ENCODE measurements at places on chromosomes 2 and 18.

GRCh38 chr2:43576981-43577892 is 18.6 kb downstream of the THADA start:
- no peak for DNase-seq

DNA sequence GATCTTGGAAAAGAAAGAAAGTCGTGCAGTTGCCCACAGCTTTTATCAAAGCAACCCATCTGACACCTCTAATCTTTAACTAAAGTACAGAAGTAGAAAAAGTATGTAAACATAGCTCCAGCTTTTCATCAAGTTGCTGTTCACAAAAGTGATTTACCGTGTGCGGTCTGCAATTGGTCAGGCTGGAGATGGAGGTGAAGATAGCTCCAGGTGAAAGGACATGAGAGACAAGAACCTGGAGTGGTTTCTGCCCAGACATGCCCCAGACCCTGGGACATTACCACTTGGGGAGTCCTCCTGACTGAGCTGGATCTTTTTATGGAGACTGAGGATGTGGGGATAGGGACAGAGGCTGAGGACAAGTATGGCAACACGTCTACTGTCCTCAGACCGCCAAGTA is 82.7 kb downstream of the LAMA1 start:
- no peak for DNase-seq

DNA sequence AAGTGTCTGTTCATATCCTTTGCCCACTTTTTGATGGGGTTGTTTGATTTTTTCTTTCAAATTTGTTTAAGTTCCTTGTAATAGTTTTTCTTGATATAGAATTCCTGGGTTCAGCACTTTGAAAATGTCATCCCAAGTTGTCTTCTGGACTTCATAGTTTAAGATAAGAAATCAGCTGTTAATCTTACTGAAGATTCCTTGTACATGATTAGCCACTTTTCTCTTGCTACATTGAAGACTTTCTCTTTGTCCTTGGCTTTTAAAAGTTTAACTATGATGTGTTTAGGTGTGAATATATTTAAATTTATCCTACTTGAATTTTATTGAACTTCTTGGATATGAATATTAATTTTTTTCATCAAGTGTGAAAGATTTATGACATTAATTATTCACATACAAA is 387.2 kb upstream of the CWC22 start:
- no peak for DNase-seq

DNA sequence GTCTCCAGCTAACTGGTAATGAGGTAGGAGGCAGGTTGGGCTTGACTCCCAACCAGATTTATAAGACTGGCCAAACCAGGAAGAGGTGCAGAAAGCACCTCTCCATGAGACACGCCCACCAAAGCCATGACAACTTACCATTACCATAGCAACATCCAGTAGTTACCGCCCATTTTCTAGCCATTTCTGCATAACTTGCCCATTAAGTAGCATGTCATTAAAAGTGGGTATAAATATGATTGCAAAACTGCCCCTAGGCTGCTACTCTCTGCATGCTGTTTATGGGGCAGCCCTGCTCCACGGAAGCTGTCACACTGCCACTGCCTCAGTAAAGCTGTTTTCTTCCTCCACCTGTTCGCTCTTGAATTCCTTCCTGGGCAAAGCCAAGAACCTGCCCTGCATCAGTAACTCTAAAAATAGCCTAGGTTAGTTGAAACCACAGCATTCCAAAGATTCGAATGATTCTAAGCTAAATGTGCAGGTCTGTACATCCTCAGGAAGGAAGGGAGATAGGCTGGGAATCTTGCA is 131.9 kb downstream of the ATL2 start:
- no peak for DNase-seq

GRCh38 chr2:9001229-9001628 is 2.3 kb downstream of the MBOAT2 start:
- no peak for DNase-seq

DNA sequence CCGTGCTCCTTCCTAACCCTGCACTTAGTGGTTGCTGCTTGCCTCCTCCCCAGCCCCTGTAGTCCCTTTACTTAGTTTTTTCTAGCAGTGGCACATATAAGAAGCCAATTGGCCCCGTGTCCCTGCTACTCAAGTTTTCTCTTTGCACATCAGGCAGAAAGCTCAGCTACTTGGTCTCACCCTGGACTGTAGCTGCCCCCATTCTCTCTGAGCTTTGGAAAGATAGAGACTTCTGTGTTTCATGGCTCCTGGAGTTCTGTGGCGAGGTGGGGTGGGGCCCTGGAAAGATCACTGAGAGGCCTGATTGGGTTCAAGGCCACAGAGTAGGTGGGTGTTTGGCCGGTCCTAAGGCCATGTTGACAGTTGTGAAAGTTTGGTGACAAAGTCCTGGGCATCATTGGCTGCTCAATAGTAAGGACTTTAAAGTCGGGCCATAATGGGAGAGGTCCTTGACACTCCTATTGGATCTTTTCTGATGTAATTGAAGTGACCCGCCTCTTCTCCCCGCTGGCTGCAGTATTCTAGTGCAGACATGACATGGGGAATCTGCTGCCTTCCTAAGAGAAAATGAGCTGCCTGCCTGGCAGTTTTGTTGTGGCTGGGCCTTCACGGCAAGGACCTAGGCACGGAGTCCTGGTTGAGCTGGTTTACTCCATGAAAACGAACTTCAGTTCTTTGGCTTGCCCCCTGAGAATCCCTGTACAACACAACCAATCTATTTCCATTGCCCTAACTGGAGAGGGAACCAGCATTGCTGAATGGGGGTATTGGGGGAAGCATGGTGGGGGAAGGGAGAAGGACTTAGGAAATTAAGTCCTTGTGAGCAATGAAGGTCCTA is 26.2 kb upstream of the CYP27A1 start:
- DNase-seq: no peak

- DNase-seq: no peak
Observed at GRCh38 chr18:11149441-11150270, at the start of gene PIEZO2. PIEZO2 (minus strand) TSS chr18:11149569; CDS start chr18:11148588, 981 bp downstream.

Data from activated CD4-positive, alpha-beta T cell treated with anti-CD3 and anti-CD28 coated beads for 4 hours (primary cell).